Fibroblast of skin of left biceps (primary cell): ENCODE measurements at places on chromosomes 7 and 10.
A peak's percentile ranks its signal among the peaks of the same experiment; 100 is the strongest.

GRCh38 chr10:50260791-50261281 lies 9.5 kb upstream of the ASAH2 start:
- DNase-seq, result no peak

DNA sequence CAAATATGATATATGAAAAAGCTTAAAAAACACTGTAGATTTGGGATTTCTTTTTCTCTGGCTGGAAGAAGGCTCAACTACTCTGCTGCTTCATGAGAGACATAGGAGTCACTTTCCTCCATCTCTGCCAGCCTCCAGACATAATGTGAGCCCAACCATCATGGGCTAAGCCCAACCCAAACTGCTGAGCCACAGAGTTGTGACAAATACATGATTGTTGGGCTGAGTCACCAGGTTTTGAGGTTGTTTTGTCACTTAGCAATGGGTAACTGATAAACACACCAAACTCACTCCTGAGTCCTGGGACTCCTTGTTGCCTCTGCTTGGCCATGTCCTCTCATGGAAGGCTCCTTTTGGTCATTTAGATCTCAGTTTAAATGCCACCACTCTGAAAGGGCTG lies 381.8 kb upstream of the FZD8 start:
- DNase-seq, result peak; percentile 16

- no peak for DNase-seq
Observed at GRCh38 chr10:78914502-78915189, 154.1 kb upstream of the ZMIZ1 start.

DNA sequence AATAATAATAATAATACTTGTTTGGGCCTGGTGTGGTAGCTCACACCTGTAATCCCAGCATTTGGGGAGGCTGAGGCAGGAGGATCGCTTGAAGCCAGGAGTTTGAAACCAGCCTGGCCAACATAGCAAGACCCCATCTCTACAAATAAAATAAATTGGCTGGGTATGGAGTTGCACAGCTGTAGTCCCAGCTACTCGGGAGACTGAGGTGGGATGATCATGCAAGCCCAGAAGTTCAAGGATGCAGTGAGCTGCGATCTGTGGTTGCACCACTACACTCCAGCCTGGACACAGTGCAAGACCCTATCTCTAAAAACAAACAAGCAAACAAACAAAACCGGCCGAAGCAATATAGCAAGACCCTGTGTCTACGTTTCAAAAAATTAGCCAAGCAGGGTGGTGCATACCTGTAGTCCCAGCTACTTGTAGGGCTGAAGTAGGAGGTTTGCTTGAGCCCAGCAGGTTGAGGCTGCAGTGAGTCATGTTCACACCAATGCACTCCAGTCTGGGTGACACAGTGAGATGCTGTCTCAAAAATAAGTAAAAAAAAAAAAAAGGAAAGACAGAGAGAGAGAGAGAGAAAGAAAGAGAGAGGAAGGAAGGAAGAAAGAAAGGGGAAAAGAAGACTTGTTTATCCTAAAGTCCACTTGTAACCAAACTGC lies 85.6 kb upstream of the KDM7A start:
- no peak for DNase-seq

DNA sequence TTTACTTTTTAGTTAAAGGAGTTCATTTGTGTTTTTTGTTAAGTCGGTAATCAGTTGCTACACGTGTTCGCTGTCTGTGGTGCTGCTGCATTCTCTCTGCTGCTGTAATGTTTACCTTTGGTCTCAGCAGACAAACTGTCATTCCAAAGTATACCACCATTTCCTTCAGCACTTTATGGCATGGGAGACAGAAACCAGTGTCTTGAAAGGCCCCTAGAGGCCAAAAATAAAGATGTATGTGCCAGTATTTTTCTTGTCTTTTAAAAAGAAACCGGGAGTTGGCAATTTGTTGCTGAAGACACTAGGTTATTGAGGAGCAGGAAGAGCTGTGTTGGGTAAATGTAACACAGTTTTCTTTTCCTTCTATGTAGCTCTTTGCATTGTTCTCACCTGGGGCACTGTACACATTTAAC lies 24.1 kb downstream of the ZNF92 start:
- DNase-seq, result no peak

- DNase-seq, result no peak
Observed at GRCh38 chr7:81003326-81003725, 84.5 kb upstream of the SEMA3C start.

DNA sequence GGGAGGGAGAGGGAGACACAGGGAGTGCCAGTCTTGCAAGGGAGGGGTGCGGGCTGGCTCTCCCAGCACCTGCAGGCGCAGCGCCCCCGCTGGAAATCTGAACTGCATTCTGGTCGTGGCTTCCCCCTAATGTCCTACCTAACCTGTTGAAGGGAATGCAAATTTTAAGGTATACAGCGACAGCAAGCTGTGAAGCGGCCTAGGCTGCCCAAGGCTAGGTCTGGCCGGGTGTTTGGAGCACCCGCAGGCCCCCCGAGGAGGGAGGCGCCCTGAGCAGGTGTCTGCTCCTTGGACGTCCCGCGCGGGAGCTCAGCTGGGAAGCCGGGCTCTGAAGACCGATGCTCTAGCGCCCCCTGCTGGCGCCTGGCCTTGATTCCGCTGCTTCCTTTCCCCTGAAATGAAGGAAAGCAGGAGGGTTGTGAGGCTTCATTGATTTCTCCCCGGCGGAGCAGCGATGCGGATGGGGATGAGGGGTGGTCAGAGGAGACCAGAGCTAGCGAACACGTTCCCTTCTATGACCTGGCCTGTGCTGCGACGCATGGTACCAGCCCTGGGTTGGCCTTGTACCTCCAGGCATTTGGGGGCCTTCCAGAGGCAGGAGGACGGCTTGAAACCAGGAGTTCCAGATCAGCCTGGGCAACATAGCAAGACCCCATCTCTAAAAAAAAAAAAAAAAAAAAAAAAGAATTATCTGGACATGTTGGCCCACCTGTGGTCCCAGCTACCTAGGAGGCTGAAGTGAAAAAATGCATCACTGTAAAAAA lies 601.3 kb downstream of the GALNT17 start:
- DNase-seq, result peak; percentile 18

DNA sequence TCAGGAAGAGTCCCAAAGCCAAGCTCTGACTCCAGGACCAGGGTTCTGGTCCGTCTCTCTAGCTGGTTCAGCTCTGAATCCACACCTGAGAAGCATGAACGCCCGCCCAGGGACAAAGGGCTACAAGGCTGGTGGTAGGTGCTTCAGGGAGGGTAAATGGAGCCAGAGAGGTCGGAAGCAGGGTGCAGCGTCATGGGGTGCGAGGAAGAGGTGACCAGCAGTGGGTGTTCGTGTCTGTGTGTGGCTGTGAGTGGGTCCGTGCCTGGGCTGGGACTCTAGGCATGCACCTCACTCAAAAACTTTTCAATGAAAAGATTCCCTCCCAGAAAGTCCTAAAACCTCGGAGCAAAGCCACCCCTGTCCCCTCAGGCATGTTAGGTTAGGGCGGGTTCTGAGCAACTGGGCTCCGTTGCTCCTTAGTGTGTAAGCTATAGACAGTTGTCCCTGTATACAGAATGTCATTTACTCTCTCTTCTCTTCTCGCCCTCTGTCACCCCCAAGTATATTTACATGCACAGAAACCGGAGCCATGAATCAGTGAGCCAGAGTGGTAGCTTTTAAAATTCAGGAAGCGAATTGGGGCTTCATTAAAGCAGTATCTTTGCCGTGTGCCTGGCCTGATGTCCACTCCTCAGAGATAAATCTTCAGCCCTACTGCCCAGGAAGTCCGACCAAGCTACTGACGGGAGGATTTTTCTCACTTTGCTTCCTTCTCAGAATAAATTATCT lies 12.3 kb upstream of the GATA3 start:
- no peak for DNase-seq

DNA sequence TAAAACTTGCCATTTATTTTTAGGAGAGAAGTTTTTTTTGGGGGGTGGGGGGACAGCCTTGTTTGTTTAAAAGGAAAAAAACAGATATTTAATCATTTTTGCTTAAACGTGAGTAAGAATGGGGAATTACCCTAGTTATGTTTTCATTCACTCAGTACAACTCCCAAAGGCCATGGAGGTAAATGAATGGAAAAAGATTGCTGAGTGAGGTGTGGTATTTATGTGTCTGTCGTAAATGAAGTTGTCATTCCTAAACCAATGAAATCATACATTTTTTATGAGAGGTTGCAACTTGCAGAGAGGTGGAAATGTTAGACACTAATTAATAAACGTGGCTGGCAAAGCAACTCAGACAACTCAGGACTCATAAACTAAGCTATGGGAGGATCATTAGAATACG lies 218.1 kb downstream of the CELF2 start:
- DNase-seq, result no peak

- DNase-seq, result no peak
Observed at GRCh38 chr10:27223964-27224363, 16.6 kb downstream of the ACBD5 start.

- DNase-seq, result peak; percentile 11
Observed at GRCh38 chr7:123643495-123644441, 11.9 kb upstream of the LMOD2 start.
